Fibroblast of skin of back (primary cell): ENCODE measurements at places on chromosomes 5 and 9.
A peak's percentile ranks its signal among the peaks of the same experiment; 100 is the strongest.

DNA sequence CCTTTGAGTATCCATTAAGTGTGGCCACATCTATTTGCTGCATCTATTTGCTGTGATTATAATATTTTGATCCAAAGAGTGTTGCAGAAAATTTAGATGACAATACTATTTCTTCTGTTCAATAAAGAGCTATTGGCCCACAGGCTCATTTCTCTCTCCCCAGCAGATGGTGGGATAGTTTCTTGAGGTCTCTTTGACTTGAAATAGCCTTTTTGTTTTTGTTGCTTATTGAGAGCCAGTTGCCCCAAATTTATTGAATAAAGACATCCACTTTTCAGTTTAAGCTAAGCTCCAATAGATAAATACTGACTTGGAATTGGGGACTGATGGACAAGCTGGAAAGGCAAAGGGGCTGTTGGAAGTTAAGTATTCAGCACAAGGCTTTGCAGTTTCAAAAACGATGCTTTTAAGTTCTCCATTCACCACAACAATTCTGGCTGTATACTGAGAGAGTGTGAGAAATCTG is 290.1 kb upstream of the MPDZ start:
- DNase-seq, result no peak

DNA sequence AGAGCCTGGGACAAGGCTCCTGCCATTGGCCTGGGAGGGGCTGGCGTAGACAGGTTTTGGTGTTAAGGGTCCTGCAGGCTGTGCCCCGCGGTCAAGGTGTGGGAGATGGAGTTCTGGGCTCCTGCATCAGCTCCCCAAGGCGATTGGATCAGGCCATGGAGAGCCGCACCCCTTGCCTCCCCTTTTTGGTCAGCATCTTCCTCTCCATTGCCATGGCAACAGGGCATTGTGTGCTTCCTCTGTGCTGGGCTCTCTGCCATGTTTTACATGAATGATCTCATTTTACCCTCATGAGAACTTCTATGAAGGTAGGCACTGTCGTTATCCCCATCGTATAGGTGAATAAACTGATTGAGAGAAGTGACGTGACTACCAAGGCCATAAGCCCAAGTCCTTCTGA is 344.3 kb upstream of the CLINT1 start:
- no peak for DNase-seq

- DNase-seq, result peak; percentile 16
Measured at GRCh38 chr9:123438821-123439220, 82.8 kb downstream of the CRB2 start.

GRCh38 chr5:88657906-88658775 is 224.8 kb downstream of the MEF2C start:
- DNase-seq, result no peak

DNA sequence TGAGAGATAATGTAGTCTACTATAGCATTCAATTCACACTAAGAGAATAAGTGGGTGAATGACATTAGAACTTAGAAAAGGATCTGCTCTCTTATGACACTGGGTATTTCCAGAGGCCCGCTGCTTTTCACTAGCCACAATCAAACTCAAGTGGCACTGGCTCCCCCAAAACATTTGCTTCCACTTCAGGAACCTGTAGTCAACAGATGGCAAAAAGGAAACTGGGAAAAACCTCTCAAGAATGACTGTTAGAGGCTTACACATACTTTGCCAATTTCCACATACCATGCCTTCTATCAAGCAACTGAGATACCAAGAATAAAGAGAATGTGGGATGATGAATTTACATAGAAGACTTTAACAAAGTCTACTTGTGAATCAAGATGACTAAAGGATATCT is 11.2 kb downstream of the POC5 start:
- DNase-seq, result no peak

- no peak for DNase-seq
Measured at GRCh38 chr9:26346942-26347477, 545.6 kb downstream of the CAAP1 start.

GRCh38 chr5:113212244-113212920 is 222.4 kb downstream of the TSSK1B start:
- peak; percentile 92 for DNase-seq

GRCh38 chr5:141641634-141642267 is 5.0 kb downstream of the RELL2 start:
- DNase-seq, result peak; percentile 76
